ENCODE measurements at places on chromosomes 12 and 14.

GRCh38 chr12:81874586-81874985 is 115.4 kb upstream of the PPFIA2 start:
- DNase-seq, result no peak

GRCh38 chr12:105562199-105562971 is 231.9 kb downstream of the C12orf75 start:
- peak; percentile 77 for DNase-seq

- no peak for DNase-seq
These were observed 7.0 kb downstream of the TMEM121 start for GRCh38 chr14:105533391-105533790.

DNA sequence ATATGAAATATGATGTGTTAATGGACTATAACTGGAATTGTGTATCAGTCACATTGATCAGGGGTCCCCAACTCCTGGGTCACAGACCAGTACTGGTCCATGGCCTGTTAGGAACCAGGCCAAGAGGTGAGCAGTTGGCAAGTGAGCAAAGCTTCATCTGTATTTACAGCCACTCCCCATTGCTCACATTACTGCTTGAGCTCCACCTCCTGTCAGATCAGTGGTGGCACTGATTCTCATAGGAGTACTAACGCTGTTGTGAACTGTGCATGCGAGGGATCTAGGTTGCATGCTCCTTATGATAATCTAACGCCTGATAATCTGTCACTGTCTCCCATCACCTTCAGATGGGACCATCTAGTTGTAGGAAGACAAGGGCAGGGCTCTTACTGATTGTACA is 72.3 kb downstream of the CDK17 start:
- DNase-seq, result no peak

GRCh38 chr14:61838661-61839245 is 76.5 kb downstream of the SNAPC1 start:
- no peak for DNase-seq

GRCh38 chr12:11584221-11584855 is 65.1 kb upstream of the ETV6 start:
- peak; percentile 20 for DNase-seq

GRCh38 chr12:75784591-75784990 is 247.0 kb downstream of the PHLDA1 start:
- DNase-seq, result no peak

DNA sequence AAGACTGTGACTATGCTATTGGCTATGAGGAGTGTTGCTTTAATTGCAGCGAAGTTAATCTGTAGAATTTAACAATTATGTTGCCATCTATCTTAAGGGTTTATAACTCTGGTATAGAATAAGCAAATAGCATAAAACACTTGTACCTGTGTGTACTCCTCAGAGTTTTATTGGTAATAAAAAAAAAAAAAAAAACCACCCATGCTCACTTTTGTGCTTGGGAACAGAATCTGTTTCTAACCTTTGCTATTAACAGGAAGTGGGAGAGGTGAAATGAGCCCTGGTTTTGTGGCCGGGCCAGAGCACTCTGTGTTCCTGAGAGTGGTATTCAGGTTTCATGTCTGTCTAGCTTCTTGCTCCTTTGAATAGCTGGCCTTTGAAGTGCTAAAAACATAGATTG is 53.1 kb downstream of the PDE3A start:
- no peak for DNase-seq

DNA sequence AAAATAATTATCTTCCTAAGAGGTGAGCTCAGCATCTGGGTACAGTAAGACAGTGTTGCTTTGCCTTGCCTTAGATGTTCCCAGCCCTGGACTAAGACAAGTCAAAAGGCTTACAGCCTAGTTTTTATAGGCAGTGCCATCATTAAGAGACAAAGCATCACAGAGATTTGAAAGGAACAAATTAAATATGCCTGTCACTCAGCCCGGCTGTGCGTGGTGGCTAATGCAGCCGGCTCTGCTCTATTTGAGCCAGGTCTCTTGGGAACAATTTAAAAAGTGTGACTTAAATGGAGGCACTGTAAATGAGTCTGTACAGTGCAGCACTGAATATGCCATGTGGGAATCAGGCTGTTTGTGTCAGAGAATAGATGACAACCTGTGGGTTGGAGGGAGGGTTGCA is 1687.4 kb upstream of the FLRT2 start:
- DNase-seq, result no peak

- DNase-seq, result peak; percentile 47
These were observed 2.2 kb downstream of the BLOC1S1 start for GRCh38 chr12:55718015-55718414.

- DNase-seq, result no peak
These were observed 54.0 kb upstream of the CISTR start for GRCh38 chr12:53805791-53806190.

DNA sequence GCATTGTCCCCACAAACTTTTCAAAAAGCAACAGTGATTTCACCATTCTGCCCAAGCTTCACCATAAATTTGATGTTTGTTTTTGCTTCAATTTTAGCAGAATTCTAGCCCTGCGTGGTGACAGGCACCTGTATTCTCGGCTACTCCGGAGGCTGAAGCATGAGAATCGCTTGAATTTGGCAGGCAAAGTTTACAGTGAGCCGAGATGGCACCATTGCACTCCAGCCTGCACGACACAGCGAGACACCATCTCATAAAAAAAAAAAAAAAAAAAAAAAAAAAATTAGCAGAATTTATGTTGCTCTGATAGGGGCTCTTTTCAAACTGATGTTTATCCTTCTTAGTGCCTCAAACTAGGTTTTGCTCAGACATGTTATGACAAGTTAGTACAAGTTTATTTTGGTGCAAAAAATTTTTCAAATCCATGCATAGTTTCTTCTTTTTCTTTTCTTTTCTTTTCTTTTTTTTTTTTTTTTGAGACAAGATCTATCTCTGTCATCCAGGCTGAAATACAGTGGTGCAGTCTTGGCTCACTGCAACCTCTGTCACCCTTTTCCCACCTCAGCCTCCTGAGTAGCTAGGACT is 24.3 kb downstream of the RASSF3 start:
- DNase-seq, result no peak
